ENCODE measurements at places on chromosomes 4 and X.

GRCh38 chr4:53315300-53315699, 50.6 kb downstream of the SCFD2 start:
- no peaks in the 10 kb centered on the region for H3K27me3 ChIP-seq
- H3K4me3 ChIP-seq: no peak overlapping the region

DNA sequence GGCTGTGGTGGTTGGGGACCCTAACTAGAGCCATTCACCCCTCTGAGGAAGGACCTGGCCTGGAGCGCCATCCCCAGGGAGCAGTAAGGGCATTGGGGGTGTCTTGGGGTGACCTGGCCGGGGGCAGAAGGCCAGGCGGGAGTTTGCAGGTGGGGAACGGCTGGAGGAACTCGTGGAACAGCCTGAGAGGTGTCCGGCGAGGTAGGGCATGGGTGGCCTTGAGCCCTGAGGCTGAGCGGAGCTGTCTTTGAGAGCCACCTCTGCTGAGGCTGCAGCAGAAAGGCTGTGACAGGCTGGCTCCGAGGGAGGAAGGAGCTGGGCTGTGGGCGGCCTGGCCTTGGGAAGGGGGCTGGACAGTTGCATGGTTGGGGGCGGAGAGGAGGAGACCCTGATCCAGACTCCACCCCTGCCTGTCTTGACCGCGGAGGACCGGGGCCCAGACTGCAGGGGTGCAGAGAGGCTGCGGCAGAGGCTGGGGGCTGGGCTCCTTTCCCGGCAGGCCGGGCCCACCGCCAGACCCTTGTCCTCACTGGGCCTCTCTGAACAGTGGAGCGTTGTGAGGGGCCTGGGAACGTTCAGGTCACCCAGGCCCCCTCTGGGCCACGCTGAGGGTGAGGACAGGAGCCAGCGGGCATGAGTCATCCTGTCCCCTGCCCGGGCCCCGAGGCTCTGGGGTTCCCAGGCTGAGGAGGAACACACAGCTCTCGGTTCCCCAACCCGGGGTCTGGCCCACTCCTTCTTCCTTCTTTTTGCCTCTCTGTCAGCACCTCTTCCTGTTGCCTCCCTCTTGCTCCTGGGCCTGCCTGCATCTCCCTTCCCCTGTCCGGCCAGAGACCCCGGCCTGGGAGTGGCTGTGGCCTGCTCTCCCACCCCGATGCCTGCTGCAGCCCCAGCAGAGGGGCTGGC, 8.1 kb downstream of the SH3BP2 start:
- H3K36me3 ChIP-seq: no peaks in the 10 kb centered on the region
- no peak for DNase-seq
- peak overlapping the region; percentile 36 for H3K4me3 ChIP-seq

DNA sequence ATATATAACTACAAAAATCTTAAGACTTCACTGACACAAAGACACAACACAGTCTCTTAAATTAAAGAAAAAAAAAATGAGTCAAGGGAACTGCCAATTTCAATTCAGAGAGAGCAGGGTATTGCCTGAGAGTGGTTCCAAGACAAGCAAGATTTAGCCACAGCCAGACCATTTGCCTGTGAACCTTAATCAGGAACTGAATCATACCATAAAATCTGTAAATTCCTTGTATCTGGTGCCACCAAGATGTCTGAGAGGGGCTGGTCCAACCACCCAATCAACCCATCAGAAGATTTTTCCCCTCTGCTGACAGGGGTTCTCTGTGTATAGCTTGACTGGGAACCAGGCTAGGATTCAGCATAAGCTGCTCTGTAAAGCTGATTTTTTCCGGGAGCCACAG, 159.2 kb downstream of the CPEB2 start:
- H3K4me1 ChIP-seq: peaks cover 14% of the 10 kb centered on the region
- H3K36me3 ChIP-seq: no peaks in the 10 kb centered on the region
- peaks cover 4% of the 10 kb centered on the region for H3K27me3 ChIP-seq
- DNase-seq: no peak
- H3K4me3 ChIP-seq: no peak overlapping the region

GRCh38 chr4:36824682-36825081, 419.9 kb upstream of the NWD2 start:
- no peak overlapping the region for H3K27ac ChIP-seq
- H3K36me3 ChIP-seq: no peaks in the 10 kb centered on the region
- no peaks in the 10 kb centered on the region for H3K27me3 ChIP-seq
- no peak for DNase-seq
- H3K4me3 ChIP-seq: no peak overlapping the region
- no peaks in the 10 kb centered on the region for H3K4me1 ChIP-seq

GRCh38 chrX:39576041-39576872, 521.5 kb downstream of the BCOR start:
- no peak overlapping the region for H3K4me3 ChIP-seq
- no peak overlapping the region for H3K27ac ChIP-seq
- H3K36me3 ChIP-seq: no peaks in the 10 kb centered on the region

- H3K27me3 ChIP-seq: peaks cover 32% of the 10 kb centered on the region
- H3K36me3 ChIP-seq: no peaks in the 10 kb centered on the region
- DNase-seq: peak; percentile 66
- no peak overlapping the region for H3K27ac ChIP-seq
- no peak overlapping the region for H3K4me3 ChIP-seq
- peaks cover 31% of the 10 kb centered on the region for H3K4me1 ChIP-seq
These were observed 36.9 kb downstream of the HMX1 start for GRCh38 chr4:8834681-8835220.

DNA sequence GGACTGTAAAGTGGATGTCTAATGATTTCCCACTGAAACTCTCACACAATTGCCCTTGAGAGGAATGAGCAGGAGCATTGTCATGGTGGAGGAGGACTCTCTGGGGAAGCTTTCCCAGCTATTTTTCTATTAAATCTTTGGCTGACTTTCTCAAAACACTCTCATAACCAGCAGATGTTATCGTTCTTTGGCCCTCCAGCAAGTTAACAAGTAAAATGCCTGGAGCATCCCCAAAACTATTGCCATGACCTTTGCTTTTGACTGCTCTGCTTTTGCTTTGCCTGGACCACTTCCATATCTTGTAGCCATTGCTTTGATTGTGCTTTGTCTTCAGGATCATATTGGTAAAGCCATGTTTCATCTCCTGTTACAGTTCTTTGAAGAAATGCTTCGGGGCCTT, 120.2 kb upstream of the PDE5A start:
- H3K4me3 ChIP-seq: no peak overlapping the region
- H3K27ac ChIP-seq: no peak overlapping the region
- DNase-seq: no peak
- peaks cover 12% of the 10 kb centered on the region for H3K4me1 ChIP-seq
- H3K36me3 ChIP-seq: no peaks in the 10 kb centered on the region

- DNase-seq: no peak
- no peaks in the 10 kb centered on the region for H3K36me3 ChIP-seq
- no peaks in the 10 kb centered on the region for H3K27me3 ChIP-seq
- no peak overlapping the region for H3K4me3 ChIP-seq
These were observed 1266.8 kb upstream of the PCDH7 start for GRCh38 chr4:29453303-29453820.

DNA sequence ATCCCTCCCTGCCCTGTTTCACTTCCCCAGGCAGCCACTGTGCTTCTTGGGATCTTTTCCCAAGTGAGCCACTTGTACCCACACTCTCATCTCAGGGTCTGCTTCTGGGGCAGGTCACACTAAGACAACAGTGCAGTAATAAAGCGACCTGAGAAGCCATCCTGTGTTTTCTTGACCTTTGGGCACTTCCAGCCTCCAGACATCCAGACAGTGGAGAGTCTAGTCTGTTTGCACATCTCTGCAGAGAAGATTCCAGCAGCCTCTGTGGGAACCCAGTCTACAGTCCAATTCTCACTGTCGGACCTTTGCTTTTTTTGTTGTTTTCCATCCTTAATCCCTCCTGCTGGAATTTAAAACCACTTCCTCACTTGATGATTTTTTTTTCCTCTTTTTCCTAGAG, 50.3 kb upstream of the ATP6AP2 start:
- H3K27ac ChIP-seq: no peak overlapping the region
- no peaks in the 10 kb centered on the region for H3K36me3 ChIP-seq
- H3K4me1 ChIP-seq: peaks cover 8% of the 10 kb centered on the region
- no peak for DNase-seq
- H3K27me3 ChIP-seq: no peaks in the 10 kb centered on the region

GRCh38 chrX:53056292-53056691, 7.7 kb downstream of the GPR173 start:
- no peak for DNase-seq
- H3K27ac ChIP-seq: no peak overlapping the region
- no peaks in the 10 kb centered on the region for H3K36me3 ChIP-seq
- no peak overlapping the region for H3K4me3 ChIP-seq

- H3K36me3 ChIP-seq: peaks cover 4% of the 10 kb centered on the region
- H3K27me3 ChIP-seq: no peaks in the 10 kb centered on the region
- no peak overlapping the region for H3K4me3 ChIP-seq
These were observed 25.4 kb downstream of the COL4A6 start for GRCh38 chrX:108412783-108413182.

GRCh38 chrX:34875204-34875603, 67.4 kb upstream of the FAM47B start:
- no peaks in the 10 kb centered on the region for H3K27me3 ChIP-seq
- H3K36me3 ChIP-seq: no peaks in the 10 kb centered on the region
- no peak overlapping the region for H3K27ac ChIP-seq
- no peak for DNase-seq

- no peaks in the 10 kb centered on the region for H3K36me3 ChIP-seq
- H3K4me3 ChIP-seq: no peak overlapping the region
- H3K27ac ChIP-seq: no peak overlapping the region
- H3K4me1 ChIP-seq: peaks cover 12% of the 10 kb centered on the region
These were observed 40.5 kb downstream of the BBS12 start for GRCh38 chr4:122772986-122773385.

DNA sequence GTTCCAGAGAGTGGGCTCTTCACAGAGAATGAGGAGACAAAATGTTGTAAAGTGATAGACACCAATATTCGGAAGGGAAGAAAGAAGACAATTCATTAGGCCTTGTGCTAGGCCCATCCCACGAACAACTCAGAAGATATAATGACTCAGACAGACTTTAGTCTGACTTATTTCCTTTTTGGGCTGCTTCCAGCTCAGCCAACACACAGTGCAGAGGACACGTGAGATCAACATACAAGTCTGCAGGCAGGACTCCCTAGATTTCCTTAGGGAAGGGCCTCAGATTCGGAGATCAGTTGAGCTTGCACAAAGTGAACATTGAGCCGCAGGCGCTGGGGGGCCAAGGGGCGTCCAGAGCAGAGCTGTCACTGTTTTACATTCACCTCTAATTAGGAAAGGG, 290.7 kb upstream of the TENM3 start:
- no peak for DNase-seq
- H3K36me3 ChIP-seq: no peaks in the 10 kb centered on the region
- no peaks in the 10 kb centered on the region for H3K27me3 ChIP-seq
- peaks cover 18% of the 10 kb centered on the region for H3K4me1 ChIP-seq
- H3K4me3 ChIP-seq: no peak overlapping the region

DNA sequence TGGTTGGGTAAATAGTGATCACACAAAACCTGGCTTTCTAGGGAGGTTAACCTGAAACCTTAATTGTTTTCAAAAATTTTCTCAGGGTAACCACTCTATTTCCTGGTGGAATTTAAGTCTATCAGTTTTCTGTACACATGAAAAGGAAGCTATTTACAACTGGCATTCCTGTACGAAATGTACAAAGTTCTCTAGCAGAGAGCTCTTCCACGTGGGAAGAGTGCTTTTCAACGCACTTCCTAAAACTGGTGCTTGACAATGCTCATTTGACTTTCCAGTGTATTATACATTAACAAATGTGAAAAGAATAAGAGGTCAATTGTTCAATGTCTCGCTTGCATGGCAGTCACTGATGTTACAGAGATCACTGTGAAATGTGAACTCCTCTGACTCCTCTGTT, 2.8 kb upstream of the SOD3 start:
- peaks cover 17% of the 10 kb centered on the region for H3K4me1 ChIP-seq
- H3K36me3 ChIP-seq: no peaks in the 10 kb centered on the region
- no peak overlapping the region for H3K27ac ChIP-seq
- no peak for DNase-seq

- peaks cover 5% of the 10 kb centered on the region for H3K4me1 ChIP-seq
- no peak overlapping the region for H3K4me3 ChIP-seq
- DNase-seq: no peak
- H3K27me3 ChIP-seq: peaks cover 34% of the 10 kb centered on the region
These were observed 277.9 kb downstream of the CFAP299 start for GRCh38 chr4:80613470-80613869.

DNA sequence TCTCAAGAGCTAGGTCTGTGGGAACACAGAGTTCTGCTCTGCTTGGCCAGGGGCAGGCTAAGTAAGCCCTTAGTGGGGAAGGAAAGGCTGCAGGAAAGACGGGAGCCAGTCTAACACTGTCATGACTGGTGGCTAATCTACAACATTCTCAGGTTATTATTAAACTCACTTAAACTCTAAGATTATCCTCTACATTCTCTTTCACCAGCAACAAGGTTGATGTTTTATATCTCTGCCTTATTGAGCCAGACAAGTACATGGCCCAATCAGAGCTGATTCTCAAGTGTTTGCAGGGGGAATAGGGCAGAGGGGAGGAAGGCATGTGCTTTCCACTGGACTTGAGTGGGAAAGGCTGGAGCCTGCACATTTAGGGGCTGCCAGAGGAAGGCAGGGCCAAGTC, 50.9 kb upstream of the FAM241A start:
- DNase-seq: no peak
- no peaks in the 10 kb centered on the region for H3K36me3 ChIP-seq
- peaks cover 16% of the 10 kb centered on the region for H3K27me3 ChIP-seq
- H3K27ac ChIP-seq: no peak overlapping the region
- H3K4me1 ChIP-seq: no peaks in the 10 kb centered on the region

GRCh38 chr4:63296773-63297172, 1112.5 kb downstream of the TECRL start:
- H3K27ac ChIP-seq: no peak overlapping the region
- no peaks in the 10 kb centered on the region for H3K36me3 ChIP-seq
- H3K4me3 ChIP-seq: no peak overlapping the region
- no peaks in the 10 kb centered on the region for H3K27me3 ChIP-seq
- H3K4me1 ChIP-seq: no peaks in the 10 kb centered on the region

- H3K27me3 ChIP-seq: no peaks in the 10 kb centered on the region
- DNase-seq: no peak
- peaks cover 15% of the 10 kb centered on the region for H3K4me1 ChIP-seq
- H3K27ac ChIP-seq: no peak overlapping the region
These were observed 216.3 kb upstream of the BCOR start for GRCh38 chrX:40314070-40314469.

- no peak for DNase-seq
- no peak overlapping the region for H3K27ac ChIP-seq
- peaks cover 3% of the 10 kb centered on the region for H3K36me3 ChIP-seq
- no peaks in the 10 kb centered on the region for H3K4me1 ChIP-seq
- H3K27me3 ChIP-seq: no peaks in the 10 kb centered on the region
- no peak overlapping the region for H3K4me3 ChIP-seq
These were observed 50.4 kb downstream of the PDK3 start for GRCh38 chrX:24515447-24515846.
